Mammary epithelial cell (primary cell): ENCODE measurements at places on chromosomes 13 and 19. TPM values are rescaled to one million over a fixed set of nuclear protein-coding genes. Genes with fewer than 3 reads are reported as not detected.

CEACAM8 gene
- not detected in 2 replicates for total RNA-seq

CCDC70 gene
- total RNA-seq: not detected in 2 replicates

GPR183 gene
- not detected in 2 replicates for total RNA-seq

F10 gene
- not detected for total RNA-seq

WDR62 gene
- total RNA-seq: 4.1 and 11.4 TPM in 2 replicates

ZNF99 gene
- total RNA-seq: not detected in 2 replicates

LGALS7 gene
- not detected in 2 replicates for total RNA-seq

CTU1 gene
- 10.2 and 12.5 TPM in 2 replicates for total RNA-seq

COL4A1 gene
- 89.0 TPM for total RNA-seq

ADGRE3 gene
- total RNA-seq: not detected

C13orf42 gene
- not detected in 2 replicates for total RNA-seq

THSD1 gene
- 44.5 TPM for total RNA-seq

GAPDHS gene
- not detected for total RNA-seq

TNFSF9 gene
- total RNA-seq: 9.5 TPM

CDX2 gene
- total RNA-seq: not detected in 2 replicates

SNRPA gene
- total RNA-seq: 28.2 TPM

PSG6 gene
- total RNA-seq: not detected

ATXN8OS gene
- total RNA-seq: not detected

ZNF493 gene
- 26.0 TPM for total RNA-seq

BCL2L12 gene
- total RNA-seq: 25.3 and 43.1 TPM in 2 replicates

ELAVL1 gene
- 52.3 and 88.1 TPM in 2 replicates for total RNA-seq

PABPC3 gene
- total RNA-seq: 0.17 TPM

SARS2 gene
- 18.0 TPM for total RNA-seq

OVOL3 gene
- not detected in 2 replicates for total RNA-seq

TMEM255B gene
- 4.2 TPM for total RNA-seq

HTR2A gene
- total RNA-seq: 0.33 TPM

NLRP5 gene
- total RNA-seq: not detected in 2 replicates

TMPRSS9 gene
- total RNA-seq: not detected in 2 replicates

N4BP2L1 gene
- total RNA-seq: 3.7 TPM

ZSCAN22 gene
- total RNA-seq: 3.7 TPM

PNMA8C gene
- not detected in 2 replicates for total RNA-seq

GPR108 gene
- total RNA-seq: 95.9 and 116 TPM in 2 replicates

FAM124A gene
- 0.33 TPM for total RNA-seq

LILRB2 gene
- not detected in 2 replicates for total RNA-seq

OSCAR gene
- 0.27 and 0.80 TPM in 2 replicates for total RNA-seq
